Activated CD8-positive, alpha-beta memory T cell treated with anti-CD3 and anti-CD28 coated beads for 48 hours (primary cell): ENCODE measurements at places on chromosomes 2 and 18.

GRCh38 chr2:237987268-237987667 lies 20.5 kb downstream of the UBE2F start:
- DNase-seq = no peak

- DNase-seq = no peak
These were observed 254.7 kb downstream of the VAPA start for GRCh38 chr18:10168477-10168876.

GRCh38 chr2:38237311-38237710 lies 139.8 kb downstream of the ATL2 start:
- no peak for DNase-seq

DNA sequence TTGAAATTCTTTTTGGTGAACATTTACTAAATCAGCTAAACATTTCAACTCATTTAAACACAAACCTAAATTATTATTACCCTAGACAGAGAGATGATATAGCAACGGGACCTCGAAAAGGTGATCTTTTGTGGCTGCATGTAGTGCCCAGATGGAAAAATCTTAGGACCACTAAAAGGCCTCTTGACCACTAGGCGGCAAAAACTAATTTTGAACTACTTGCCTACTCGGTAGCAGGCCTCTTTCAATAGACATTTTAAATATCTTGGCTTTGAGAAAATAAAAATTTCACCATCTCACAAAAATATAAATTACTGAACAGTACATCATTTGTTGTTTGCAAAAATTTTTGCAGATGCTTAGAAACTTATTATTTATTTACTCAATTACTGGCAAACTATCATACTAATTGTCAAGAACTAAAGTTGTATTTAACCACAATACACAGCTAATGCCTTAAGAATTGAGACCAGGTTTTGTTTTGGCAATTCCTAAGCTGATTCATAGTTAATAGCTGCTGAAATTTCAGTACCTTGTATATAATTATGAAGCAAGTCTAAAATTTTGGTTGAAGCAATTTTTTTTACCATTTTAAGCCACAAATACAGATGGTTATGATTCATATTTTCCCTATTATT lies 9.4 kb downstream of the COL3A1 start:
- no peak for DNase-seq

- no peak for DNase-seq
These were observed 349.3 kb downstream of the ZNF516 start for GRCh38 chr18:76145521-76146376.

DNA sequence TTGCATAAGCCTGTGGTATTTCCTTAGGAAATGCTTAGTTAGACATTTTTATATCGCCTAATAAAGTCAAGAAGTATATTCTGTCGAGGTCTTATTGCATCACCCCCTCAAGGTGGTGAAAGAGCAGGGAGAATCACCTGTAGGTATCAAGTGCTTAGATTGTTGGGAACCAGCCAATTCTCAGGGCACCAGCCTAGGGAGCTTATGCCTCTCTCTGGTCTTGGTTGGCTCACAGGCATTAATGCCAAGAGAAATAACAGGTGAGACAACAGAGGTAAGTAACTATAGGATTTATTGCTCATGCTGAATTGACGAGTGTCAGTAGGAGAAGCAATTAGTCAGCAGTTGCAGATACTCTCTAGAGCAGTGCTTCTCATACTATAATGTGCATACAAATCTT lies 663.3 kb upstream of the ZNF804A start:
- DNase-seq = no peak

DNA sequence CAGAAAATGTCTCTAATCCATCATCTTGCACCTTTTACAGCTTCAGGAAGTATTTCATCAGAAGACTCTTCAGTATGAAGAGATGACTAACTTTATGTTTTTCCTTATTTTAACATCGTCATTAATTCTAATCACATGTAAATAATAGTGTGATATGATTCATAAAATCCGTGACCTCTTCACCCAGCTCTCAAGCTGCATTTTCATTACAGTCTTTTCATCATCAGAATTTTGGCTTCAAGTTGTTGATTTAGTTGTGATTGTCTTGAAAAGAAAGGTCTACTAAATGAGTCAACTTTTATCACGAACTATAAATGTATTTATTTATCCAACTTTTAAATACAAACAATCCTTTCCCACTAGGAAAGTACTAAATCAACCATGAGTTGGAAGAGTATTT lies 410.3 kb downstream of the LRP1B start:
- no peak for DNase-seq

DNA sequence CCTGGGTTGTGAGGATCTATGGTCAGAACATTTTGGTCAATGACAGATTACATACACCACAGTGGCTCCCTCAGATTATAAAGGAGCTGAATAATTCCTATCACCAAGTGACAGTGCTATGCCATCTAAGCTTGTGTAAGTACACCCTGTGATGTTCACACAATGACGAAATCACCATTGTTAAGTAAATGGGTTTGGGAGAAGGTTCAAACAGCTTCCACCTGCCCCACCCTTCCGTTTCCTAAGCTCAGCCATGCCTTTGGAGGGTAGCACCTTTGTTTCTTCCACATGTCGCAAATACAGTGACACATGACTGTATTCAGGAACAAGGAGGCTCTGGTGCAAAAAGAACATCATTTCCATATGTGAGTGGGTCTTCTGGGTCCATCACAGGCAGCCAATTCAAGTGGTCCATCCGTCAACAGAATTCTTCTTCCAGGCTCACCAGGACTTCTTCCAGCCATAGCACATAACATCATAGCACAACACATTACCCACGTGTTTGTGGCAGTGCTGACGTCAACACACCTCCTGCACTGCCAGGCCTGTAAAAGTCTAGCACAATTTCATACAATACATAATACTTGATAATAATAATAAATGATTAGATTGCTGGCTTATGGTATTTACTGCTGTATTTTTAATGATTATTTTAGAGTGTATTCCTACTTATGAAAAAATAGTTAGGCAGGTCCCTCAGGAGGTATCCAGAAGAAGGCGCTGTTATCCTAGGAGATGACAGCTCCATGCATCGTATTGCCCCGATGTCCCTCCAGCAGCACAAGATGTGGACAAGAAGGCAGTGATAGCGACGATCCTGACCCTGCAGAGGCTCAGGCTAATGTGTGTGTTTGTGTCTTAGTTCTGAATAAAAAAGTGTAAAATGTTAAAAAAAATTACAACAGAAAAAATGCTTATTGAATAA lies 264.8 kb downstream of the ANAPC1 start:
- no peak for DNase-seq

DNA sequence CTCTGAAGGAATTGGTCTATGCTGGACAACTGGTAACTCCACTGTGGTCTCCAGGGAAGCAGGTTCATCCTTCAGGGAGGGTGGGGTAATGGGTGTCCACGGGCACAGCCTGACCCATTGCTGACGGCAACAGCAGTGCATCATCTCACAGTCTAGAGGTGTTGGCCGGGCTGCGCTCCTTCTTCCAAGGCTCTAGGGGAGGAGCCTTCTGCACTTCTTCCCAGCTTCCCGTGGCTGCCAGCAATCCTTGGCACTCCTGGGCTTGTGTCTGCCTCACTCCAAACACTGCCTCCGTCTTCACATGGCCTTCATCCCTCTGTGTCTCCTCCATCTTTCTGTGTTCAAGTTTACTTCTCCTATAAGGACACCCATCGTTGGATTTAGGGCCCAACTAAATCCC lies 166.2 kb downstream of the CTIF start:
- DNase-seq = no peak

- no peak for DNase-seq
These were observed 731.5 kb downstream of the LRP1B start for GRCh38 chr2:141399270-141399669.

DNA sequence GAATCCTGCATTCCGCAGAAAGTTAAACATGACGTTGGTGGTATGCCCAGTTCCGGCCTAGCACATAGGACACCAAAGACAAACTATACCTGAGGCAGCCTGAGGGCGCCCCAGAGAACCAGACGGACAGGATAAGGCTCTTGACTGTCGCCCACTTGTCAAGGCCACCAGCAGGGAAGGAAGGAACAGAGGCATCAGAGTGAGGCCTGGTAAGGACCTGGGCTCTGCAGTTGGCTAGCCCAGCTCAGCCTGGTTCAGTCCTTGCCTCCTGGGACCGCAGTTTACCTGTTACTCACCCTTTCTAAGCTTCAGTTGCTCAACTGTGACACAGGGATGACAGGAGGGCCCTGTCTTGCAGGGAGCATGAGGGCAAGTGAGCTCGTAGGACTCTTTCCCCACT lies 82.1 kb downstream of the ACTR2 start:
- no peak for DNase-seq

GRCh38 chr2:100832885-100833284 lies 12.9 kb downstream of the NPAS2 start:
- no peak for DNase-seq

GRCh38 chr2:54574107-54574859 lies 118.2 kb downstream of the SPTBN1 start:
- no peak for DNase-seq

DNA sequence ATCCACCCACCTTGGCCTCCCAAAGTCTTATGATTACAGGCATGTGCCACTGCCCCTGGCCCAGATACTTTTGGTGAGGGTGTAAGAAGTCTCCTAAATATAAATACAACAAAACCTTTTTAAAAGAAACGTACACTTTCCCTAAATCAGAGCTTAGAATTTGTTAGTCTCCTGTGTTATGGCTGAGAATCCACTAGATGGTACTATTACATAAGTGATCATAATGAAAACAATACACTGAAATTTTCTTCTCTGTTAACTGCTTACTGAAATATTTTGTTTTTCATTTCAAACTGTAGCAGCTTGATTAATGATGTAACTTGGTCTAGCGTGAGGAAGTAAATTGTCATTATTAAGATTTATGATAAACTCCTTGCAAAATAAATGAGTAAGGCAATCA lies 74.8 kb upstream of the FAM98A start:
- no peak for DNase-seq

DNA sequence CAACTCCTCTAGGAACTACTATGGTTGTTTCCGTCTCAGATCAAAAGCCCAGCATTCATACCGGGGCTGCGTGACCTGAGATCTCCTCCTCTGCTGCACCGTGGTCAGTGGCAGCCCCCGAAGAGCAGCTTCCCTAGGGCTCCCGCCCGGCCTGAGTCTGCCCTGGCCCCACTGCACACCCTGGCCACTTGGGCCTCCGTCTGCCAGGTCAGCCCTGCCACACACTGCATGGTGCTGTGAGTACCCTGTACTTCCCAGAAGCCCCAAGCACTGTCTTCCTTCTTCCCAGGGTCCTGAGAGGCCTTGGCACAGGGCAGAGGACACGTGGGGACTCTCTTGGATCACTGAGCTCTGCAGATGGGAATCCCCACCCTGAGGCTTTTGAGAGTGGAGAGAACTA lies 81.5 kb upstream of the GPC1 start:
- DNase-seq = no peak

DNA sequence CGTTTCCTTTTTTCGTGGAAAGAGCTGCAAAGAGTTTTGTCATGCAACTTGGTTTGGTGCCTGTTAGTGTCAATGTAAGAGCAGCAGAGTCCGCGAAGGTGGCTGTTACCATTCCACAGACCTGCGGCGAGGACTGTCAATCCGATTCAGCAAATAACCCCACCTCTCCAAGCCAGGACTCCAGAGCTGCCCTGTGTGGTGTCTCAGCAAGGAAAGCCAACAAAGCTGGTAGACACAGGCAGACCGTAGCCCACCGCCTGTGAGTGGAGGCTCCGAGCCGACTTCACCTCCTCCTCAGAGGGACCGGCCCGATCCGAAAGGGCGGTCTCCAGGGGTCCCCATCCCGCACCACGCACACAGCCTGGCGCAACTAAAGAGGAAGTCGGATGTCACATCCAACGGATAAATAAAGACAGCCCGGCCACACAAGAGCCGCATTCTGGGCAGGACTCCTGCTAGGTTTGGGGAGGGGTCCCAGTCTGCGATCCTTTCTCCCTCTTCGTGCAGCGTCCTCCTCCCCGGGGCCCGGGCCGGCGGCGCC lies 819 bp downstream of the ANKRD44 start:
- no peak for DNase-seq

GRCh38 chr2:210207929-210208328 lies 17.3 kb downstream of the ACADL start:
- no peak for DNase-seq

DNA sequence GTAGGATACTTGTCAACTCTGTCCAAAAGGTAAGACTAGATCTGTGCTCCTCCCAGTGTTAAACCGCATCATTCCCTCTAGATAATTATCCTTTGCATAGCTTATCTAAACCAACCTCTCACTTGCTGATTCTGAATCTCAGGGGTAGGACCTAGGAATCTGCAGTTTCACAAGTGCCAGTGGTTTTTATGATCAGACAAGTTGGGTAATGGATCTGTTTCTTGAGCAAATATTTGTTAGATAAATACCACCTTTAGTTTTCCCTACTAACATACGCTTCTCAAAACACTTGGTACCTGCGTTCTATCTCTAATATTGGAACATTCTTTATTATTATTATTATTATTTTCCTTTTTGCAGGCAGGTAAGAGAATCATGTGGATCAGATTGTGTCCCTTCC lies 439.9 kb downstream of the PTPRM start:
- DNase-seq = no peak
